ENCODE measurements at places on chromosomes 5 and 9. TPM values are rescaled to one million over a fixed set of nuclear protein-coding genes. Genes with fewer than 3 reads are reported as not detected.

DNA sequence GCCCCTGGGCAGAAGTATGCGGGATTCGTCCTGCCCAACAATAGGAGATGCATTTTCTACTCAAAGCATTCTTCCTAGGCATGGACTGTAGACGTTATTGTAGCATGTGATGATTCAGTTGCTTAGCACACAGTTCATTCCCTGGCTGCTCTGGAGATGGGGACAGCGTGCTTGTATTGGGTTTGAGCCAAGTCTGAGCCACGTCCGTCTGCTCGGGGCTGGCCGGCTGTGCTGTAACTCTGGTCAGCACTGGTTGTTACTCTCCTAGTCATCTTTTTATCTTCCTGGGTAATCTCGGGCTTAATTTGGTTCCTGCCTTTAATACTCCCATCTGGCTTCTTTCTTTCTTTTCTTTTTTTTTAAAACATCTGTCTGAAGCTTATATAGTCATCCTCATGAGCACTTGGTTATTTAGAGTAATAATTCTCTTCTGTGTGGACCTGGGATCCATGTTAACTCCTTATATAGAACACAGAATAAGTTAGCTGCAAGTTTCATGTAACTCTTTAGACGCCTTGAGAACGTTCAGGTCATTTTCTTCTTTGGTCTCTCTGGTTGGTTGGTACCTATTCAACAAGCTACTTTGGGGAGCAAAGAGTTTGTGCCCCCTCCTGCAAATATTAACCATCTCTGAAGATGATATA, 118.8 kb upstream of the RPS23 start:
- no peaks in the 10 kb centered on the region for H3K36me3 ChIP-seq
- no peak overlapping the region for H3K27ac ChIP-seq
- no peak overlapping the region for H3K4me3 ChIP-seq
- no peaks in the 10 kb centered on the region for H3K4me1 ChIP-seq

Gene SOX30
- total RNA-seq: 0.09 TPM

DNA sequence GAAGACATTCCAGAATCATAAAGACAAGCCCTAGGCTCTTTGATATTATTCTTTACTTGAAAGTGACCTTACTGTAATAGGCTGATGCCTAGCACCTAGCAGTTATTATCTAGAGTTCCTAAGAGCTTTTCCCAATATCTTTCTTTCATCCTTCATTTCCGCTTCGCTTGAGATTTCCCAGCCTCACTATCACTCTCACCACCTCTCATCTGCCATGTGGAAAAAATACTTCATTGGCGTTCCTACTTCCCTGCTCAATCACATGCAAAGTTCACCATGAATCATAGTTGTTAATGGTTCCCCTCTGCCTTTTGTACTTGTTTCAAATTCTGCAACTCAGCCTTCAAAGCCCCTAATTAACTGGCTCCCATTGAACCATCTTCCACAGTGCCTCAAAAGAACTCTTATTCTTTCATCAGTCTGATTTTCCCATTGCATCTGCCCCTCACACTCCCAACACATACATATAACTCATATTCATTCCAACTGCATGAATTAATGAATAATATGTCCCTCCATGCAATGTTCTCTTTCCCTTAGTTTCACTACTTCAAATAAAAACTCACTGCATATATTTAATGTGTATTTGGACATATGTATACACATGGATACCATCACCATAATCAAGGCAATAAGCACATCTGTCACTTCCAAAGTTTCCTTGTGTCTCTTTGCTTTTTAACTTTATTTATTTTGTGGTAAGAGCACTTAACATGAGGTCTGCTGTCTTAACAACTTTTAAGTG, 221.6 kb downstream of the PARP8 start:
- H3K4me1 ChIP-seq: no peaks in the 10 kb centered on the region
- H3K4me3 ChIP-seq: no peak overlapping the region
- H3K27ac ChIP-seq: no peak overlapping the region
- no peaks in the 10 kb centered on the region for H3K36me3 ChIP-seq
- no peaks in the 10 kb centered on the region for H3K27me3 ChIP-seq
- DNase-seq: no peak

Gene PDGFRB
- 104 TPM for total RNA-seq

Gene OBP2B
- total RNA-seq: not detected

GRCh38 chr5:145028626-145029025, 806.5 kb downstream of the PRELID2 start:
- no peaks in the 10 kb centered on the region for H3K36me3 ChIP-seq
- peaks cover 6% of the 10 kb centered on the region for H3K4me1 ChIP-seq
- no peaks in the 10 kb centered on the region for H3K27me3 ChIP-seq
- no peak overlapping the region for H3K4me3 ChIP-seq
- H3K27ac ChIP-seq: no peak overlapping the region
- DNase-seq: no peak

Gene GHR
- 3.7 TPM for total RNA-seq

- no peak overlapping the region for H3K27ac ChIP-seq
- no peak overlapping the region for H3K4me3 ChIP-seq
- no peak for DNase-seq
- no peaks in the 10 kb centered on the region for H3K4me1 ChIP-seq
- no peaks in the 10 kb centered on the region for H3K36me3 ChIP-seq
These were observed 168.5 kb upstream of the VLDLR start for GRCh38 chr9:2453106-2453505.
